Ascending aorta (tissue), 2 donors: ENCODE measurements at places on chromosomes 4 and X. TPM values are rescaled to one million over a fixed set of nuclear protein-coding genes. Genes with fewer than 3 reads are reported as not detected.

F8A3 gene
- not detected for total RNA-seq

KLHL4 gene
- 0.21 TPM for total RNA-seq

ADGRA3 gene
- 2.2 TPM for total RNA-seq

DNA sequence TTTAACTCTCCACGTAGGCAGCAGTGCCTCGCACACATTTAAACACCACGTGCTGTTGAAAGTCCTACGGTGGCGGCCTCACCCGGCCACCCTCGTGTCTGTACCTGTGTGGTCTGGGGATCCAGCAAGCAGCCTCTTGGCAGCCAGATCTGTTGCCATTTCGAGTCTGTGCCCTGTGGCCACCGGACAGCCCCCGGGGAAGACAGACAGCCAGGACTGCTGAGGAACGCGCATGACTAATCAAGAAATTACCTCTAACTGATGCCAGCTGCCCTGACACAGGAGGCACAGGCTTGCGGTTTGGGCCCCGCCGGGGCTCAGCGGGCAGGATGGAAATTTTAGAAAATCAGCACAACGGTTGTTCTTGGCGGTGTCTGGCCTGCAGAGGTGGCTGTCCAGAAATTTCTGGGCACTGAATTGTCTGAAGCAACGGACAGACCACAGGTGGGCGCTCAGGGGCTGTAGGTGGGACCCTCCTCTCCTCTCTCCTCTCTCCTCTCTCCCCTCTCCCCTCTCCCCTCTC lies 15.6 kb upstream of the ASMTL start:
- H3K27ac ChIP-seq = no peak overlapping the region
- H3K4me3 ChIP-seq = no peak overlapping the region
- peaks cover 4% of the 10 kb centered on the region for H3K27me3 ChIP-seq
- no peaks in the 10 kb centered on the region for H3K36me3 ChIP-seq

GNRHR gene
- not detected for total RNA-seq

DNA sequence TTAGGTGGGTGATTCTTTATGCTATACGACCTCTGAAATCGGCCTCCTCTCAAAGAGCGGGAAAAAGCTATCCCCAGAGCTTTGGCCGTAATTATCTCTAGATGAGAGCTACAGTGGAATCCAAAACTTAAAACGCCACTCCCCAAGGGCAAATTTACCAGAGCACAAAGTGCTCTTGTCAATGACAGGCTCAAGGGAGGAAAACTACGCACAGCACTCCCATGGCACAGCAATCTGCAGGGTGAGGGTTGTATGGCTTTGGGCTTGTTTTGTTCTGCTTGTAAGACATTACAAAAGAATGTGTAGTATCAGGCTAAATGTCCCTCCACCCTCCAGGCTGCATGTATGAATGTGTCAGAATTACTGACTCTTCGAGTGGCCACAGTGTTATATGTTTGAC lies 44.0 kb downstream of the ARHGEF6 start:
- DNase-seq = no peak
- H3K4me3 ChIP-seq = no peak overlapping the region
- no peak overlapping the region for H3K27ac ChIP-seq
- no peaks in the 10 kb centered on the region for H3K36me3 ChIP-seq
- no peaks in the 10 kb centered on the region for H3K4me1 ChIP-seq

PPP1R2C gene
- total RNA-seq = not detected

MAGEB17 gene
- not detected for total RNA-seq

ING2 gene
- total RNA-seq = 6.9 TPM

DNA sequence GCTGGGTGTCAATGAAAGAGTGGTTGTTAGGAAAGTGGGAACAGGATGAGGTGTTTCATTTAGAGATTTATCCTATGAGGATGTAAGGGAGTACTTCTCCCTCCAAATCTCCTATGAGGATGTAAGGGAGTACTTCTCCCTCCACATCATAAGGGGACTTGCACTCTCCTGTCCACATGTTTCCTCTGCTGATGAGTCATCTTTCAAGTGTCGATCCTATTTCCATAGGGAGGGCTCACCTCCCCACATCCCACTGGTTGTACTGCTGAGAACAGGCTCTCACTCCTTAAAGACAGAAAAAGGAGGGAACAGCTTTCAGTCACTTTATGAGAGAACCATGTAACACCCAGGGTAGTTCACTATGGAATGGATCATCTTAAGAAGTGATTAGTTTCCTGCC lies 65.0 kb downstream of the INPP4B start:
- no peak overlapping the region for H3K27ac ChIP-seq
- no peak overlapping the region for H3K4me3 ChIP-seq
- H3K36me3 ChIP-seq = no peaks in the 10 kb centered on the region
- DNase-seq = no peak
- H3K4me1 ChIP-seq = no peaks in the 10 kb centered on the region

DNA sequence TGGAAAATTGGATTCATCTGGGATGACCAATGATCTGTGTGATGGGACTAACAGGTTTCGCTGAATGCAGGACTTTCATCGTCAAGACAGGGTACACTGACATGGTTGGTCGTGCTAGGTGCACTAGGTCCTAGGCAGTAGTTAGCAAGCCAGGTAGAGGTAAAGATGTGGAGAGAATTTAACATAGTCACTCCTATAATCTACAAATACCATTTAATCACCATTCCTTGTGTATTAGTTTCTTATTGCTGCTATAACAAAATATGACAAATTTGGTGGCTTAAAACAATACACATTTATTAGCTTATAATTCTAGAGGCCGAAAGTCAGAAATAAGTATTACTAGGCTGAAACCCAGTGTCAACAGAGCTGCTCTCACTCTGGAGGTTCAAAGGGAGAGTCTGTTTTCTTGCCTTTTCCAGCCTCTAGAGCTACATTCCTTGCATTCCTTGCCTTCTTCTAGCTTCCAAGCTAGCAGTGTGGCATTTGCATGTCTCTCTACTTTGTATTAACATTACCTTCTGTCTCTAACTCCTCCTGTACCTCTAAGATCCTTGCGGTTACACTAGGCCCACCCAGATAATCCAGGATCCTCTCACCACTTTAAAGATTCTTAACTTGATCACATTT lies 98.7 kb upstream of the GRIA3 start:
- no peak for DNase-seq
- no peaks in the 10 kb centered on the region for H3K4me1 ChIP-seq
- H3K36me3 ChIP-seq = no peaks in the 10 kb centered on the region
- H3K4me3 ChIP-seq = no peak overlapping the region

- no peaks in the 10 kb centered on the region for H3K36me3 ChIP-seq
- no peak overlapping the region for H3K27ac ChIP-seq
- H3K4me3 ChIP-seq = no peak overlapping the region
- no peaks in the 10 kb centered on the region for H3K4me1 ChIP-seq
- H3K27me3 ChIP-seq = no peaks in the 10 kb centered on the region
These were observed 218.9 kb downstream of the HS3ST1 start for GRCh38 chr4:11209826-11210225.

DNA sequence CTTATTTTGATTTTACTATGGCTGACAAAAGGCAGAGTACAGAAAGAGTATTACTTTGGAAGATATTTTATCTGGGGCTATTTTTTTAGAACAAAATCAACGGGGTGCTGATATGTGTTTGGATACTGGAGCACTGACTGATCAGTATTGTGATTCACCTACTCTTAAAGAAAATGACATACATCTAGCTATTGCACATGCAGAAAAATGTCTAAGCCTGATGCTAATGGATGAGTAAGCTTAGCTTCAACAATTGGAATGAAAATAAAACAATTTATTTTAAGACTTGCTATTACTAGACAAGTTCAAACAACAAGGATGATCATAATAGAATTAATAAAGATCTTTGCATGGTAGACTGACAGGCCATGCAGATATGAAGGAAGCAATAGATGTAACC lies 262.0 kb downstream of the PPP1R2C start:
- no peaks in the 10 kb centered on the region for H3K36me3 ChIP-seq
- H3K4me1 ChIP-seq = no peaks in the 10 kb centered on the region
- no peaks in the 10 kb centered on the region for H3K27me3 ChIP-seq

ZDHHC15 gene
- total RNA-seq = 6.4 TPM

- H3K36me3 ChIP-seq = no peaks in the 10 kb centered on the region
- H3K27ac ChIP-seq = no peak overlapping the region
- H3K4me3 ChIP-seq = no peak overlapping the region
These were observed 114.0 kb downstream of the BMPR1B start for GRCh38 chr4:94871644-94872305.

ETNPPL gene
- total RNA-seq = not detected

SLIT2 gene
- total RNA-seq = 25.2 TPM

DSPP gene
- total RNA-seq = not detected

ELMOD2 gene
- total RNA-seq = 3.9 TPM

DNA sequence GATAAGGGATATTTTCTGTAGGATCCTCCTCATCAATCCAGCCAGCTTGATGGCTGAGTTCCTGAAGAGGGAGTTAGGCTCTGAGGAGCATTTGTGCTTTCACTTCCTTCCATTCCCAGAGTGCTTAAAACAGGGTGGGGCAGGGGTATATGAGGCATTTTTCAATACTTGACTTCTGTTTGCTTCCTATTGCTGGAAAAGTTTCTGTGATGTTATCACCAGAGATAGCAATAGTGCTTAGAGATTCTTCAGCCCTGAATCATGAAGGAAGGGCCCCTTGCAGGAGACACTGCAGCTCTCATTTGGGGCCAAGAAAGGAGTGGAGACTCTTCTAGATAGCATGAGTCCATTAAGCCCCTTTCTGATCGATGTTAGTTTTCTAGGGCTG lies 166.7 kb upstream of the RPS6KA3 start:
- H3K27me3 ChIP-seq = no peaks in the 10 kb centered on the region
- no peaks in the 10 kb centered on the region for H3K4me1 ChIP-seq
- no peaks in the 10 kb centered on the region for H3K36me3 ChIP-seq

GRCh38 chr4:76488455-76488854 lies 53.4 kb downstream of the SHROOM3 start:
- DNase-seq = no peak
- no peaks in the 10 kb centered on the region for H3K4me1 ChIP-seq
- H3K27me3 ChIP-seq = no peaks in the 10 kb centered on the region
- H3K36me3 ChIP-seq = no peaks in the 10 kb centered on the region

SEL1L3 gene
- total RNA-seq = 13.3 TPM

ATOH1 gene
- total RNA-seq = not detected

GRCh38 chr4:61336916-61337315 lies 136.8 kb downstream of the ADGRL3 start:
- H3K4me3 ChIP-seq = no peak overlapping the region
- DNase-seq = no peak
- no peaks in the 10 kb centered on the region for H3K36me3 ChIP-seq
- no peaks in the 10 kb centered on the region for H3K4me1 ChIP-seq
